ENCODE measurements at places on chromosomes 2 and 18.

DNA sequence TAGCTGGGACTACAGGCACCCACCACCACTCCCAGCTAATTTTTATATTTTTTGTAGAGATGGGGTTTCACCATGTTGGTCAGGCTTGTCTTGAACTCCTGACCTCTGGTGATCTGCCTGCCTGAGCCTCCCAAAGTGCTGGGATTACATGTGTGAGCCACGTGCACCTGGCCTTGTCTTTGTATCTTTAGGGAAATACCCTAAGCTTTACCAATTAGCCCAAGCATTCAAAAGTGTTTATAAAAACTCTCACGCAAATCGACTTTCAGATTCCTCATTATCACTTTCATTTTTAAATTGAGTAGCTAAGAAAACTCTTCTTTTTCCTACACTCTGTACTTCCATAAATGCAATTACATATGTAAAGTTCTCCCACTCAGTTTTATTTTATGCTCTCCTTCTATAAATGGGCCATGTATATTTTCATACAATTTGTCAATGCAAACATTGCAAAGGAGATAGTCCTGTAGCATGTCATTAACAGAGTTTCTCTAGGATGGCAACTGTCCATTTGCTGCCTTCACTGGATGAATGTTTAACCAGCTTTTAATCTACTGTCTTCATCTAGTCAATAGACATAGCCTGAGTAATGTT, 326.2 kb upstream of the LRATD1 start:
- DNase-seq, result no peak

GRCh38 chr18:50721006-50721405, 98.8 kb downstream of the MRO start:
- DNase-seq, result no peak

GRCh38 chr18:24974431-24974830, 377.5 kb downstream of the ZNF521 start:
- DNase-seq, result no peak

GRCh38 chr18:34647251-34647650, 62.8 kb upstream of the DTNA start:
- no peak for DNase-seq

DNA sequence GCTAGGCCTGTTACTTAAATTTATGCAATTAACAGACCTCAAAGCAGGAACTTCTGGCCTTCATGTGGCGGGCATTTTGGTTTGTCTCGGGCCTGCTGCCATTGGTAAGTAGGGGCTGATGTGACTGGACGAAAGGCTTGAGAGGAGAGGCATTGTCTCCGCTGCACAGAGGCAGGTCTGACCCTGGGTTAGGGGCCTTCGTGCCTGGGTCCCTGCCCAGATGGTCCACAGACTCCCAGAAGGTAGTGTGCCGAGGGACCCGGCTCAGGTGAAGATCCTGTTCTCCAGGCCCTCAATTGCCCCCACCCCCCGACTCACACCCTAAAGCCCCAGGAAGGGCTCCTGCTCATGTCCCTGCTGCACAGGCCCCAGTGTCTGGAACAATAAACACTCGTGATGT, 764.9 kb downstream of the TMEM182 start:
- DNase-seq, result no peak

DNA sequence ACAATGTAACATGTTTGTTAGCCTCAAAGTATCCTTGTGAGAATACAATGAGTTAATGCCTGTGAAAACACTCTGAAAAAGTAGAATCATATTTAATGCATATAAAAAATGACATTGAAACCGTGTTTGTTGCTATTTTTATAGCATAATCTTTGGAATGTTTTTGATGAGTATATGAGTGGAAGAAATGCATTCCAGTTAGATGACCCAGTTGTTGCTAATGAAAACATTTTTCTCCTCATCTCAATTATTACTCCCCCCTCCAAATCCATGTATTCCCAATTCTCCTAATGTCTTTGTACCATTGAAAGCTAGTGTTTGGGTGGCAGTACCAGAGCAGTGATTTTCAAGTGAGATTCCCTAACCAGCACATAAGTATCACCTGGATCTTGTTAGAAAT, 67.1 kb upstream of the DSEL start:
- DNase-seq, result no peak

DNA sequence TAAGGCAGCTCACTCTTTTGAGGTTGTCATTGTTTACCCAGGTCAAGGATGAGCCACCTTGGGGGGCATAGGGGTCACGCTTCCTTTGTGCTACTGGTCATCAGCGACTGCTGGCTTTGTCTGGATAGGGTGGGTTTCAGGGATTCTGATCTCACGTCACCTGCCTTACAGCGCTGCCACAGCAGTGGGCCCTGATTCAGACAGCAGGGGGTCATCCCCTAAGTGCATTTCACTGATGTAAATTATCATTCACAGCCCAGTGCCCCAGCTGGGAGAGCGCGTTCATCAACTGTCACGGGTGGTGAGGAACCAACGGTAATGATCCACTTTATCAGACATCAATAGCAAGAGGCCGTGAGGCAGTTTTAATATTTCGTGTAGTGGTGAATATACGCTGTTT, 291.2 kb downstream of the NEDD4L start:
- peak; percentile 80 for DNase-seq

DNA sequence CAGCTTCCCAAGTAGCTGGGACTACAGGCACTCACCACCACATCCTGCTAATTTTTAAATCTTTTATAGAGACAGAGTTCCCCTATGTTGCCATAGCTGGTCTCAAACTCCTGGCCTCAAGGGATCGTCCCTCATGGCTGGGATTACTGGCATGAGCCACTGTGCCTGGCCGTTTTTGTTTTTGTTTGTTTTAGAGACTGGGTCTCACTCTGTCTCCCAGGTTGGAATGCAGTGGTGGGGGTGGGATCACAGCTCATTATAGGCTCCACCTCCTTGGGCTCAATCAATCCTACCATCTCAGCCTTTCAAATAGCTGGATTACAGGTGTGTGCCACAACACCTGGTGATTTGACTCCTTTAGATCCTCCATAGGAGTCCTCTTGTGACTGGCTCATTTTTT, 19.5 kb upstream of the ZDBF2 start:
- DNase-seq, result no peak

DNA sequence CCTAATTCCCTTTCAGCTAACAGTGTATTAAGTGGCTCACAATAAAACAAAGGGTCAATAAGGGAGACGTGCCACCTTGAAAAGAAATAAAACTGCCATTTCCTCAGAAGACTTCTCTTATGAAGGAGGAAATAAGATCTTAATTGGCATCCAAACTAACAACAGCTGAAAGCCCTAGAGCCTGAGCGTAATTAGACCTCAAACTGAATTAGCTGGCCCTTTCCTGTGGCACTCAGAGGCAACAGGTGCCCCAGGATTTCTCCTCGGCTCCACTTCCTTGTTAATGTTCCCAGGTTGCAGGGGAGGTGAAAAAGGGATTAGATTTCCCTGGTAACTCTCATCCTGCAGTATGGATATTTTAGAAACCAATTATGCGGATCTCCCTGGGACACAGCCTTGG, 804.3 kb downstream of the DCDC2C start:
- peak; percentile 9 for DNase-seq

GRCh38 chr2:119715409-119716283, 36.6 kb downstream of the TMEM177 start:
- no peak for DNase-seq

- no peak for DNase-seq
These were observed 5.0 kb downstream of the CFAP221 start for GRCh38 chr2:119549241-119549640.

GRCh38 chr2:188189356-188189755, 102.3 kb upstream of the GULP1 start:
- no peak for DNase-seq

- DNase-seq, result no peak
These were observed 18.6 kb downstream of the CDCA7 start for GRCh38 chr2:173373290-173373689.
